ENCODE measurements at places on chromosomes 1 and 21.

GRCh38 chr1:72498371-72498770, 216.0 kb upstream of the NEGR1 start:
- DNase-seq, result no peak

DNA sequence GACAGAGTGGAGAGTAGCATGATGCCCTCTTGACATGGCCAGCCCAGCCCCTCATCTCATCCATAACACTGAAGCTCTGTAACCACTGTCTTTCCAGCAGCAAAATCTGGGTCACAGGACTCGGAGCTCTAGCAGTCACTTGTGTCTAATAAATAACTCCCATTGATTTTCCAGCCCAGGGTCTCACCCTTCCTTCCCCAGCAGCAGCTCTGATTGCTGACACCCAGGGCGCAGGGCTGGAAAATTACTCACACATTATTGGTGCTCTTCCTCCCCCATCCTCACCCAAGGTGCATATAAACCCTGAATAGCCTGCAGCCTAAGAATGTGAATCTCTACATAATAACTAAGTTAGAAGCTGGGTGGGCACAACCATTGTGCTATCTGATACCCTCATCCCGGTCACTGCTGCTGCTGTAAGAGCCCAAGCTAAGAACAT, 21.1 kb upstream of the OR10J5 start:
- DNase-seq, result no peak

DNA sequence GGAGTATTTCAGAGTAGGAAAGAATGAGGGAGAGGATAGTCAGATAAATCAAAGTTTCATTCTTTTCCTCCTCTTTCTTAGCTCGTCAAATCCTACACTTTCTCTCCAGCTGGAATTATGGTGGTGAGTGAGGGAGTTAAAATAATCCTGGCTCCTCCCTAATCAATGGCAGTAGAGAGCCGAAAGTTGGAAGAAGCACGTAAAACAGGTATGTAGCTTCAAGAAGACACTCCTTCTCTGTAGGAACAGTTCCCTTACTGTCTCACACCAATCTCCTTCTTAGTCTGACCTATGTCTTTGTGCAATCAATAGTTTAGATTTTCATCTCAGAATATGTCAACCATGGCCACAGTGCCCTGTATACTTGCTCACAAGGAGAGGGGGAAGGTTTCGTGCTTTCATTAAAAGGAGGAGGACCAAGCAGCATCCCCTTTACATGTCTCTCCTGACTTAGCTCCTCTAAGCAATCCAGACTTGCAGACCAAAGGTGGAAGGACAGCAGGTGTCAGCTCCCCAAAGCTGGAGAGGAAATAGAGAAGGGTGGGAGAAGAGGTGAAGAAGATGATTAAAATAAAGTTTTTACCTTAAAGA, 878 bp downstream of the MINDY1 start:
- DNase-seq, result no peak

DNA sequence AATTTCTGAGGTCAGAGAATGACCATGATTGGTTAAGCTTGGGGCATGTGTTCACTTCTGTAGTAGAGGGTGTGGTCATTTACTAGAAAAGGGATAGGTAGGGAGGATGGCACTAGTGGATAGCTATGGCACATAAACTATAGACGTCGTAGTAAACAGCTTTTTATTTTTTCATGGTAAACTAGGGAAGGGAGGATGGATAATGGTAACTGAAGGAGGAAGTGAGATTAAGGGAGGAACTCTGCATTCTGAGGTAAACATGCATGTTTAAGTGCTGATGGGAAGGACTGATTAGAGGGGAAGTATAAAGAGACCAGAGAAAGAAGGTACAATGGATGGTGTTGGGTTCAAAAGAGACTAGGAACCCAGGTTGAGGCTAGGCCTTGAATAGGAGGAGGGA, 26.9 kb downstream of the PTGS2 start:
- no peak for DNase-seq

DNA sequence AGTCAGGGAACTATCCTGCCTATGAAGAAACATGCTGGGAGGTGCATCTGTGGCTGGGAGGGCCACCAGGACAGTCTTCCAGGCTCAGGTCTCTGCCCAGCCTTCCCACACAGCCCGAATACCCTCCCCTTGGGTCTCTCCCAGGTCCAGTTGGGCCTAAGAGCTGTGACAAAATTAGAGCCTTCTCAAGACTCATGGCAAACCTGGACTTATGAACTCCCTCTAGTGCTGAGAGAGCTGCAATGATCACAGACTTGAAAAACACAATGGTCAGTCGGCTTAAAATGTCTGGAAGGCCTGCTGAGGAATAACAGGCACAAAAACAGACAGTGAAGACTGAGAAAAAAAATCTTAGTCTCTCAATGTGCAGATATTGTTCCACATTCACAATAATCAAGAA, 325.1 kb downstream of the BRINP2 start:
- DNase-seq, result no peak

GRCh38 chr21:34811368-34811767, 142.6 kb downstream of the CLIC6 start:
- DNase-seq, result no peak

- peak; percentile 56 for DNase-seq
Measured at GRCh38 chr1:151166505-151166956, 587 bp downstream of the SCNM1 start.

GRCh38 chr1:29835406-29835805, 599.1 kb downstream of the PTPRU start:
- DNase-seq, result no peak

- DNase-seq, result no peak
Measured at GRCh38 chr1:86912281-86912900, 1.5 kb downstream of the SELENOF start.

DNA sequence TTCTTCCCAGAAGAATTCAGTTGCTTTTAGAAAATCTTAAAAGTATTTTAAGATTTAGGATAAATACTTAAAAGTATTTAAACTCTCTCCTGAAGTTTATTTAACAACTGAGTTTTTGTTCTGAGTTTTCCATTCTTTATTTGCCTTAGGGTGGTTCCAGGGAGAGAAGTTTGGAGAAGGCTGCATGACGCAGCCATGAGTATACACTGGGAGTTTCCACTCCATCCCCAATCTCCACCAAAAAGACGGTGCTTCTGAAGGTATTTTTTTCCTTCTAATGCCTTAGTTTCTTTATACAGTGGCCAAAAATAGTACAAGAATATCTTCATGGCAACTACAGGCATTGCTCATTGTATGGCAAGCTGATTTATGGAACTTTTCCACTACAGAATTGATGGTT, 122.7 kb downstream of the ST6GALNAC5 start:
- DNase-seq, result no peak

DNA sequence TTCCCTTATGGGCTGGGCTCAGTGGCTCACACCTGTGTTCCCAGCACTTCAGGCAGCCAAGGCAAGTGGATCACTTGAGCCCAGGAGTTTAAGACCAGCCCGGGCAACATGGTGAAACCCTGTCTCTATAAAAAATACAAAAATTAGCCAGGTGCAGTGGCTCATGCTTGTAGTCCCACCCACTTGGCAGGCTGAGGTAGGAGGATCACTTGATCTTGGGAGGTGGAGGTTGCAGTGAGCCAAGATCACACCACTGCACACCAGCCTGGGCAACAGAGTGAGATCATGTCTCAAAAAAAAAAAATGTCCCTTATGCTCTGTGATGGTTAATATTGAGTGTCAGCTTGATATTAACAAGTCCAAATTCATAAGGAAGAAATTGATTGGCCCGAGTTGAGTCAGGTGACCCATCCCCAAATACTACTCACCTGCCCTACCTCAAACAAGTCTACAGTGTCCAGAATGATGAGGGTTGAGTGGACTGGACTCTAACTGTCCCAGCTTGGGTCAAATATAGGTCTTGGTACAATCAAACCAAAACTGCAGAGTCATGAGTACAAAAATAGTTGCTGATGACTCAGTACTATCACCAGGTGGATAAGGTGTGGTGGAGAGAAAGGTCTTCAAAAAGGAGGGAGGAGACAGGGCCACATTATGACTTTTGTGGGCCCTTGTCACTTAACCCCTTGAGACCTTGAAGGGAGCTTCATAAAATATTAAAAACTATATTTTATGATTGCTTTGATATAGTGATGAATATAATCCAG, 161.0 kb downstream of the ZNF326 start:
- DNase-seq, result no peak

- DNase-seq, result no peak
Measured at GRCh38 chr1:67110352-67110751, 24.4 kb downstream of the C1orf141 start.

DNA sequence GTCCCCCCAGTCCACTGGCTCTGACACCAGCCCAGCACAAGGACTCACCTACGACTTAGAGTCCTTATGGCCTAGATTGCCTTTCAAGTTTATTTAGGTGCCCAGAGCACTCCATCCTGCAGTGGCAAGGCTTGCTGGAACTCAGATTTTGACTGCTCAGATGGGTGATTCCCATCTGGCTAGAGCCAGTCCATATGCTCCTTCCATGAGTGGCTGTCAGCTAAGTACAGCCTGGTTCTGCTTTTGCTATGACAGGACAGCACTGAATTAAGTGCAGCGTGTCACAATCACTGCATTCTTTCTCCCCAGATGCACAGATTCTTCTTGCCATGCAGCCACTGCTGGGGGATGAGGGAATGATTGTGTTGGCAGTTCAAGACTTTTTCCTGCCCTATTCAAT, 43.8 kb downstream of the GPR52 start:
- no peak for DNase-seq

- DNase-seq, result no peak
Measured at GRCh38 chr1:8025671-8026144, 401 bp downstream of the ERRFI1 start.

- no peak for DNase-seq
Measured at GRCh38 chr1:109636201-109636952, 16.7 kb downstream of the AMPD2 start.

DNA sequence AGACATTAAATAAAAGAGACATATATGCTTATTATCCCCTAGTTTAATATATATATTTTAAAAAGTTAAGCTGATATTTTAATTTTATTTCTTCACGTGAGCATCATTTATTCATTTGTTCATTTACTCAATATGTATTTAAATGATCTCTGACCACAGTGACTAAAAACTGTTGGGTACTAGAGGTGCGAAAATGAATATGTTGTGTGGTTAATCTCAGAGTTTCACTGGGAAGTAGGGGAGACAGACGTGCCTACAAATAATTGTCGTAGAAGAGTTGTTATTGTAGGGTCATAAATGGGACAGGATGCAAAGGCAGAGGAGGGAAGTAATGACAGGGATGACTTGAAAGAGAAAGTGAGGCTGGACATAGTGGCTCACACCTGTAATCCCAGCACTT, 213.0 kb upstream of the CACYBP start:
- no peak for DNase-seq

- DNase-seq, result no peak
Measured at GRCh38 chr21:39851002-39851618, 16.1 kb upstream of the PCP4 start.

DNA sequence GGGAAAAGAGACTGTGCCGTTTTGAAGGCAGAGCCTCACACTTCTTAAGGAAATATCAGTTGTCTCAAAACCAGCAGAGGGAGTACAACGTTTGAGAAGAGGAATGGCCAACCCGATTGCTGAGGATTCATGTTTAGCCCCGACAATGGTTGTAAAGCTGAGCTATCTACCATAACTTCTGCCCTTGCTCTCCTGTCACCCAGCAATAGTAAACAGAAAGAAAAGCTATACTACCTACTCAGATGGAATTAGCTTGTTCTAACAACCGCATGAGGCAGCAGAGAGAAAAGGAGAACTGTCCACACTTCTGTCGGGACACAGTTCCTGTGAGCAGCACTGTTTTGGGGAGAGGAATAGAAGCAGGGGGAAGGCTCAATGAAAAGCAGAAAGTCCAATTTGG, 91.2 kb downstream of the SLC45A1 start:
- no peak for DNase-seq

DNA sequence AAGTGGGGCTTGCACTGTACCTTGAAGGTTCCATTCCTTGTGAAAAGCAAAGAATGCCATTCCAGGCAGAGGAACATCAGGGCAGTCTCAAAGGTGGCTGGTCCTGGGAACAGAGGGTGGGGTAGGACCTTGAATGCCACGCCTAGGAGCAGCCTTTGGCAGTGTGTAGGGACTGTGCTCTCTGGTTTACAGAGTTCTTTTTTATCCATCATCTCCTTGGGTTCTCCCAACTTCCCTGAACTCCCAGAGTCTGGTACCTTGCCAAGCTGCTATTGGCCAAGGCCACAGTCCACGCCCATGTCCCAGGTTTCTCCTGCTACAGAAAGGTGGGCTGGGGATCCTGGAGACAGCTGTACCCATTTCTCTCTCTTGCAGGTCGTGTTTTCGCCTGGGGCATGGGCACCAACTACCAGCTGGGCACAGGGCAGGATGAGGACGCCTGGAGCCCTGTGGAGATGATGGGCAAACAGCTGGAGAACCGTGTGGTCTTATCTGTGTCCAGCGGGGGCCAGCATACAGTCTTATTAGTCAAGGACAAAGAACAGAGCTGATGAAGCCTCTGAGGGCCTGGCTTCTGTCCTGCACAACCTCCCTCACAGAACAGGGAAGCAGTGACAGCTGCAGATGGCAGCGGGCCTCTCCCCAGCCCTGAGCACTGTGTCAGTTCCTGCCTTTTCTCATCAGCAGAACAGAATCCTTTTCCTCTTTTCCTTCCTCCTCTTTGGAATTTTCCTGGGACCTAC, 15.3 kb upstream of the TRNAU1AP start:
- no peak for DNase-seq

DNA sequence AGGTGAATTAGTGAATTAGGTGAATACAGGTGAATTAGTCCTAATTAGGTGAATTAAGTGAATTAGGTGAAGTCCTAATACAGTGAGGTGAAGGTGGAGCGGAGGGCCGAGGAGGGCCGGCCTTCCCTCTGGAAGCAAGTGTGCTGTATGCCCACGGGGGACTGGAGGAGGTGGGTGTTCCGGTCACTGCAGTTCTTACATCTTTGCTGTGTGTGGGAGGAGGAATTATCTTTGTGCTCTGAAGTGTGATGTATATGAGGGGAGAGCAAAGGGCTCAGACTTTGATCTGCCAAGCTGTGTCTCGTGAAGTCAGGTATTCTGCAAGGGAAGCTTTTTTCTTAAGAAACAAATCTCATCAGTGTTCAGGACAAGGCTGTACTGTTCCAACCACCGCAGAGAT, 45.4 kb downstream of the AGPAT3 start:
- DNase-seq, result no peak

GRCh38 chr1:63319046-63320021, 3.0 kb upstream of the FOXD3 start:
- DNase-seq, result no peak

DNA sequence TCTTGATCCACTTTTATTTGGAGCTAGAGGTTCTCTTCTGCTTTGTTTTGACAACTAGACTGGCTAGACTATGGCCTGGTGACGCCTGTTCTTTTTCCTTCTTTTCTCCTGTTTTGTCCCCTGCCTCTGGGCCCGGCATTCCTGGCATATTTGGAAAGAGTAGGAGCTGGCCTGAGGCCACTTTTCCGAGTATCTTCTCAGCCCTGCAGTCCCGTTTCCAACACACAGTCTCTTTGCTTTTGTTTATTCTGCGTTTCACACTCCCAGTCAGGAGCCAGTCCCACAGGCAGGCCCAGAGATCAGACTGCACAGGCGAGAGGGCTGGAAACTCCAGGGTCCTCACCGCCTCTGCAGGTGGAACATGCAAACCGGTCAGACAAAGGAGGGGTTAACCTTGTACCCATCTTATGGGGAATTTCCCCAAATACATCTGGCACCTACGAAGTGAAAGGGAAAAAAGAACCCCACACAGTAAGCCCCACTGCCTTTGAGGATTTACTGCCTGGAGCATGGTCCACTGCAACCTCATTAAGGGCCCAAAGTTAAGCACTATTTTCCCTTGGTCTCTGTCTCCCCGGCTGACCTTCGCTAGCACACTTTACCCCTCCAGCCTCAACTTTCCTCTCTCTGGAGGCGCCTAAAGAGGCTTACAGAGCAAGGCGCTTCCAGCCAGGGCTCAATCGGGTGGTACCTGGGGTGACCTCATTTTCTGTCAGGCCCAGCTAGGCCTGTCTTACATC, 141.1 kb downstream of the TOMM20 start:
- DNase-seq, result peak; percentile 90
